ENCODE measurements at places on chromosomes 5 and 9. TPM values are rescaled to one million over a fixed set of nuclear protein-coding genes. Genes with fewer than 3 reads are reported as not detected.

GRCh38 chr9:28616310-28616709, 1043.0 kb upstream of the C9orf72 start:
- DNase-seq, result no peak

DNA sequence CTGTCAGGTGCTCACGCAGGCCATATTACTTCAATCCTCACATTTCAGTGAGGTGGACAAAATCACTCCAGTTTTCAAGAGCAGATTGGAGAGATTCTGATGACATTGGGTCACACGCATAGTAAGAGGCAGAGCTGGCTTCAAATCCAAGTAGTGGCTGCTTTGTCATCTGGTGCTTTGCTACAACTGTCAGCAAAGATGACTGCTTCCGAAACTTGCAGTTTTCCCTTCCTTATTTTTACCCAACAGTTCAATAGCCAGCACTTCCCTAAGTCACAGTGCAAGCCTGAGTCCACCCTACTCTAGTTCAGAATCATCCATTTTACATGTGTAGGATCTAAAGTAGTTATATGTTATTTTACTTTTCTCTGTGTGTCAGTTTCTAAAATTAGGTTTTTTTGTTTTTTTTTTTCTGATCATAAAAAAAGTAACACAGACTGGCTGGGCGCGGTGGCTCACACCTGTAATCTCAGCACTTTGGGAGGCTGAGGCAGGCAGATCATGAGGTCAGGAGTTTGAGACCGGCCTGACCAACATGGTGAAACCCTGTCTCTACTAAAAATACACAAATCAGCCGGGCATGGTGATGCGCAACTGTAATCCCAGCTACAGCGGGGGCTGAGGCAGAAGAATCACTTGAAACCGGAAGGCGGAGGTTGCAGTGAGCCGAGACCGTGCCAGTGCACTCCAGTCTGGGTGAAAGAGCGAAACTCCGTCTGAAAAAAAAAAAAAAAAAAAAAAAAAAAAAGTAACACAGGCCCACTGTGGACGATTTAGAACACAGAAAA, 49.6 kb downstream of the ANKDD1B start:
- DNase-seq, result no peak

SLC25A2 gene
- total RNA-seq, result not detected

GRCh38 chr5:134252671-134253070, 26.8 kb upstream of the PPP2CA start:
- peak; percentile 85 for DNase-seq

DNA sequence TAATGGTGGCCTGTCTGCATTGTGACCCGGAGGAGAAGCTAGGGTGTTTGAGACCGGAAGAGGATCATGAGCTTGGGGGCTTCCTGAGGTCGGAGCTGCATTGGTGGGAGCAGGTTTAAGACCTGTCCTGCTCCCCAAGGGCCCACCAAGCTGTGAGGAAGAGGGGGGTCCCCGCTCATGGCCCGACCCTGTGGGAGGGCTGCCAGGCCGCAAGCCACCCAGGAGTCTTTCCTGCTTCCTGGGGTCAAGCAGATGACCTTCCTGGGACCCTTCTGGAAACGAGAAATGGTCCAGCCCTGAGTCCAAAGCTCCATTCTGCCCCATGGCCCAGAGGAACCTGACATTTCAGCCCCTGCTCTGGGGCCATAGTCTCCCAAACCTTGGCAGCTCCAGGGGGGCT, 61.5 kb upstream of the RNU6ATAC start:
- DNase-seq, result no peak

OR1Q1 gene
- total RNA-seq, result not detected

RETREG1 gene
- total RNA-seq, result 1.3 TPM

GRCh38 chr9:100074989-100075388, 23.8 kb downstream of the ERP44 start:
- DNase-seq, result no peak

GDA gene
- total RNA-seq, result 1.2 TPM

Measured in foreskin keratinocyte (primary cell).